ENCODE measurements at places on chromosomes 3 and 15.

GRCh38 chr3:100454677-100455076 is 37.7 kb upstream of the TMEM45A start:
- no peak for DNase-seq

- no peak for DNase-seq
Observed at GRCh38 chr3:194745422-194746184, 59.9 kb downstream of the FAM43A start.

DNA sequence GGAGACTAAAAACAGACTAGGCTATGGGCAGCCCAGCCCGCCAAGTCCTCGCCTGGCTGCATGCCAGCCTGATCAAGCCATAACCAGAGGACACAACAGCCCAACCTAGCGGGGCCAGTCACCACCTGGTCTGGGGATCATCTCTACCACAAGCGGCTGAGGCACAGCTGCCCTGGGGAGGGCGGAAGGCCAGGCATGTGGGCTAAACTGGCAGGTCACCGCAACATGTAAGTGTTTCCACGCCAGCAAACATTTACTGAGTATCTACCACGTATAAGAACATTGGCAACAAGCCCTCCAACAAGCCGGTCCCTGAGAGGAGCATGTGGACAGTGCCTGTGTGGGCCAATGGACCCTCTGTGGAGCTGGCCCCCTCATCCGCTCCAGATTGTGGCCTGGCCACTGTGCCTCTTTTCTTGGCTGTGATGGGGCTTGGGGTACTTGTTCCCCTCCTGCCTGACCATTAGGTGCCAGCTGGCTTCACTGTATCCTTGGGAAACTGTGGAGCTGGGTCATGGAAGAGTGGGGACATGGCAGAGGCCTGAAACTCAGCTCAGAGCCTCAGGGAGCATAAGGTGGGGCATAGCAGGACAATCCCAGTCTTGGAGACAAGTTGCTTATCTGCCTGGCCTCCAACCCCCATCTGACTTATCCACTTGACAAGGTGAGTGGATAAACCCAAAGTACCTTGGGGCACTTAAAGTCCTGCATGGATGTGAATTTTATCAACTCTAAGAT is 9.0 kb downstream of the UBXN7 start:
- peak; percentile 14 for DNase-seq

- no peak for DNase-seq
Observed at GRCh38 chr3:43726521-43726920, 35.8 kb downstream of the ABHD5 start.

DNA sequence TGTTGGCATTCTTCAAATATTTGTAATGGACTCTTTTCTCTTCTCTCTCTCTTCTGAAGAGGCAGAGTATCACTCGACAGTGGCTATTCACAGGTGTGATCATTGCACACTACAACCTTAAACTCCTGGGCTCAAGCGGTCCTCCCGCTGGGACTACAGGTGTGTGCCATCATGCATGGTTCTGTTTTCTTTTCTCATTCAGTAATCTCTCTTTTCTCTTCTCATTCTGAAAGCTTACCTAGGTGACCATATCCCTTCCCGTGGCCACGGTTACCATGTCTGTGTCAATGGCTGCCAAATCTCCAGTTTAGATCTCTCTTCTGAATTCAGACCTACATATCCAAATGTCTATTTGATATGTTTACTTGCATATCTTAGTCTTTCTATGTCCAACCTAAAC is 96.3 kb downstream of the SOX2 start:
- DNase-seq = no peak

- no peak for DNase-seq
Observed at GRCh38 chr3:114741066-114741465, 406.0 kb downstream of the ZBTB20 start.

GRCh38 chr3:186668426-186668825 is 2.6 kb downstream of the HRG start:
- no peak for DNase-seq

DNA sequence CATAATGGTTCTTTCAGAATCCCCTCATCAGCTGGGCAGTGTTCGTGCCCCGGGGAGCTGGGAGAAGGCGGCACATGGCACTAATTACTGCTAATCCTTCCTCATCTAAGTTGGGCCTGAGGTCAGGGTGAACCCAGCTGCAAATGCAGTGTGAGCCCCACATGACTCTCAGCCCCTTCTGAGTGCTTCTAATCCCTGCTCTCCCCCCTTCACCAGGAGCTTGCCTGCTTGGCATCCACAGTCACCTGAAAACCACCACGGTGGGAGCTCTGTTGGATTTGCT is 455 bp upstream of the TRPM1 start:
- DNase-seq = no peak

DNA sequence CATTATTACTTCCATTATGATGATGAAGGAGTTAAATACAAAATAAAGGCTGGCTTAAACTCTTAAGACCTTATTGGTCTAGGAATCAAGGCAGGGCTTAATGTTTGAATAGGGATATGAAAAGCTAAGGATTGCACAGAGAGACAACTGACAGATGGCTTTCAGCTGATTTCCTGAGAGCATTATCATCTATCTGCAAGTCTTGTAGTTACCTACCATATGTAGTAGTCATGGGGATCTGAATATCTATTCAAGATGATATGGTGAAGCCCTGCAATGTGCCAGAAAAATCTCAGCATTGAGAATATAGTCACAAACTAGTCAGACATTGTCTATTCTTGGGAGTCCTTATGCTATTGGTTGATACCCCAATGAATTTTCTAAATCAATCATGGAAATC is 47.5 kb upstream of the CHMP2B start:
- no peak for DNase-seq

GRCh38 chr3:128814060-128814459 is 65.4 kb upstream of the ACAD9 start:
- no peak for DNase-seq

DNA sequence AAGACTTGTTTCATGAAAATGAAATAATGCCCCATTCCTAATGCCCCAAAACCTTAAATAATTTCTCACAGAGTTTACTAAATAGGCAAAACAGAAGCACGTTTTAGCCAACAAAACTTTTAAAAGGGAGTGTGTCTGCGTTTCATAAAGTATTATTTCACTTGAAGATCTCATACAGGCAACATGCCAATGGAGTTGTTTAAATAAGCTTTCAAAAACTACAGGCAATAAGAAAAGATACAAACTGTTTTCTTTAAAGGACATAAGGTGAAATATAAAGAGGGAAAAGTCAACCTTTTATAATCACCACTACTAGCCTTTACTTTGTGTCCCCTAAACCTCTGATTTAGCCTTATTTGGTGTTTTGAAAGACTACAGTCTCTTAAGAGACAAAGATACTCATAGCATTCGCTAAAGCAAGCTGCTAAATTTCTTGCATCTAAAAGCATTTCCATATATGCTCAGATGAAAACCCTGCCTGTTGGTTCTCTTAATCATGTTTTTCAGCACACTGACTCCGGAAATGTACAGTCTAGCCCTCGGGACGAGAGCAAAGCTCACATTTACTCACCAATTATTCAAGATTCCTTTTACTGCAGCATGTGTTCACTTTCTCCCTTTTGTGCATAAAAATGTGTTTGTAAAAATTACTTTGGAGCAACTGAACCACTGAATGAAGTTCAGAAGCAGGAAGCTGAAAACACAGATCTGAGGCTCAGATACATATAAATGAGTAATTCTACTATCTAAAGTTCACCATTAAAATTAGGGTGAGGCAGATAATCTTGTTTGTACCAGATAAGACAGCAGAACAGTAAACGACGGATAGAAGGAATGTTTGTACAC is 119.0 kb downstream of the GOLIM4 start:
- no peak for DNase-seq

DNA sequence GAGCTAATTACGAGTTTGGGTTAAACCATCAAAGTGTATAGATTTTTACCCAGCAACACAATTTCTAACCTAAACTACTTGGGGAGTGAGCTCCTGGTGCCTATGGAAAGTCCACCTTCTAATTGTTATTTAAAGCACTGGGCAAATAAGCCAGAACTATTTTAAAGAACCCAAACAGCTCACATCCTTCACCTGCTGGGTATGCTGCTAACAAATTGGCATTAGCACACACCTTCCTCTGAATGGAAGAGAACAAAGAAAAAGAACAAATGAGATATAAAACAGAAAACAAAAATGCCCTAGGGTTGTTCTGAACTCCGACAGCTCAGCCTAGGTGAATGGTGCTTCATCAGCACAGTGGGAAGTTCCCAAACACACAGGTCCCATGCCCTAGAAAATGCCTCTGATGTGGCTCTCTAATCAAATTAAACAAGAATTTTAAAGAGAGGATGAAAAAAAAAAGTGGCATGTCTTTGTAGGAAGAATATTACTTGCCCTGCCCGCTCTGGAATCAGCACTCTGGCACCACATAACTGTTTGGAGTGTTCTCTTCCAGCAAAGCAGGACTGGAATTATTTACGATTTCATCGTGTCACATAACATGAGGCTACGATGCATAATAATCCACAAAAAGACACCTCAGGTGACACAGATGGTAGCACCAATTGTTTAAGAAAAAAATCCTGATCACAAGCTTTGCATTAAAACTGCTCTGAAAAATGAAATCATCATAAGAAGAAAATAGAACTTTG is 334.4 kb downstream of the GBE1 start:
- no peak for DNase-seq

- no peak for DNase-seq
Observed at GRCh38 chr3:41239587-41239986, 40.3 kb downstream of the CTNNB1 start.

DNA sequence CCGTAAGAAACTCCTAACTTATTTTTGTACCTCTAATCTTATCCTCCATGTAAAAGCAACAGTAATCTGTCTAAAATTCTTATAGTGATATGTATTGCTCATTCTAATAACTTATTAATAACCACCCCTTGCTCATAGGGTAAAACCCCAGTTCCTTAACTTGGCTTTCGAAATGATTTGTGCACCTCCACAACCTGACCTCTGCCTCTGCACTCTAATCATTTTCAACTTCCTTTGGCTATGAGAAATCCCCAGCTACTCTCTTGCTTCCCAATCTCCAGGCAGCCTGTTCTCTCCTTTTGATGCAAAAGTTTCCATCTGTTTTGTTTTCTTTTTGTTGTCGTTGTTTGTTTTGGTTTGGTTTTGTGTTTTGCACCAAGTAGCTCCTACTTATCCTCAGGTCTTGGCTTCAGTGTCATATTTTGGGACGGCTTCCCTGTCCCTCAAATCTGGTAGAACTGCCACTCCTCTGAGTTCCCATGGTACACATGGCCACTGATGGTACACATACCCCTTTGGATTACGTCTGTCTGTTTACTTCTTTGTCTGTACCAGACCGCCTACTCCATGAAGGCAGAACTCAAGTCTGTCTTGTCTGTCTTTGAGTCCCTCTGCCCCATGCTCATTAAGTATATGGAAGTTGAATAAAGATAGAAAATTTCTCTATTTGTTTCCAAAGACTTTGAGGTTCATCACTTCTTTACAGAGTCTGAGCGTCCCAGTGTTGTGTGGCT is 105.6 kb upstream of the TGFBR2 start:
- DNase-seq = no peak

GRCh38 chr3:79383402-79384012 is 384.3 kb downstream of the ROBO1 start:
- no peak for DNase-seq

- DNase-seq = no peak
Observed at GRCh38 chr3:167936019-167936418, 159.7 kb downstream of the GOLIM4 start.

GRCh38 chr3:145251311-145251710 is 909.7 kb downstream of the PLOD2 start:
- DNase-seq = no peak

DNA sequence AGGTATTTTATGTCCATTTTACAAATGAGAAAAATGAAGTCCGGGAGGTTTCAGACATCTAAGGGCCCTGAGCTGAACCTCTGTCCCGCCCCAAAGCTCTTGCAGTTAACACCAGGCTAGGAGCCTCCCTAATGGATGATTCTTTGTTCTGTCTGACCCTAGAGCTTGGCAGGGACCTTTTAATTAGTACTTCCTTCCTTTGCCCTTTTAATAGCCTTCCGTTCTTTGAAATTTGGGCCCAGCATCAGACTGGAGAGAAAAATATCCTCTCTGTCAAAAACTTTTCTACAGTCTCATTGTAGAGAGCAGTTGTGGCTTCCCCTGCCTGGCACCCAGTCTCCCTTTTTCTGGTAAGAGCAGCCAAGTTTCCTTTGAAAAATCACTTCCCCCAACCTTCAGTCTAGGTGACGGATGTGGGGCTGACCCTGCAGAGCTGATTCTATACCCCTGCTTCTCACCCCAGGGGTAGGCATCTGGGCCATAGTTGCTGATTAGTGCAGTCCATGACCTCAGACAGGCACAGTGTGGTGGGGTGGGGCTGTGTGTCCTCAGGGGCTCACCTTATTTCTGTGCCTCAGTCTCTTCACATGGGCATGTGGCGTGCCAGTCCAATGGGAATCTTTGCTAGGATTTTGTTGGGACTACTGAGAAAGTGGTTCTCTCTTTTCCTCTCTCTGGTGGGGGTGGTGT is 220.4 kb downstream of the ADAMTS9 start:
- DNase-seq = no peak

DNA sequence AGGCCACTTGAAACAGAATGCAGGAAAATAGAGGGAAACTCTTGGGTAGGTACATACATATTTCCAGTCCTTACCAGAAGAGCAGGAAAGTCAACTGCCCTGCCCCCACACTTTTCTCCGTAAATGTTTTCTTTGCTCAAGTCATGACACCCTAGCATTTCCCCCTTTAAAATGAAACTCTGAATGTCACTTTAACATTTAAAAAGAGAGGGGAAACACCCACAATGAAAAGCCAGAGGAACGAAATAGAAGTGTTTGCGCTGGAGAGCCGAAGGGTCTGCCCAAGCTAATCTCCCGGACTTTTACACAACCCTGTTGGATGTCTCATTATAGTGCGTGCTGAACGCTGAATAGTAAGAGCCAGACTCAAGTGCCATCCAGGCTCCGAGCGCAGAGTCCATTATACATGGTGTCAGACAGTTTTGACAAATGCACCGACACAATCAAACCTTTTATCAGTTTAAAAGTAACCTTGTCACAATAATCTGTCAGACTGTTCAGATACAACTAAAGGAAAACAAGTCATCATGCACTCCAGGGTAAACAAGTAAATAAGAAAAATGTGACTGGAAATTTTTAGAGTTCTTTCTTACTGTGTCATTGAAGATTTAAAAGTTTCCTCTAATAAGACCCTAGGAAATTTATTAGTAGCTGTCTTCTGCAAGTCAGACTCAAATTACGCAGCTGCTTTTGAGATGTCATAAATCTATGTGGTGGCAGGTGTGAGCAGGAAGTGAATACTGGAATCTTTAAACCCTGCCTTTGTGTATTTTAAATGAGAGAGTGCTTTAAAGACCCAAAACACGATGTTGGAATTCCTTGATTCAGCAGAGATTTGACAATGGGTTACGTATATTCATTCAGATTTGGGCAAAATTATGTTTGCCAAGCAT is 159.8 kb downstream of the RBMS3 start:
- no peak for DNase-seq

All from hypothalamus (tissue), 51 donors.